ENCODE measurements at places on chromosomes 7 and 10.
A peak's percentile ranks its signal among the peaks of the same experiment; 100 is the strongest.

DNA sequence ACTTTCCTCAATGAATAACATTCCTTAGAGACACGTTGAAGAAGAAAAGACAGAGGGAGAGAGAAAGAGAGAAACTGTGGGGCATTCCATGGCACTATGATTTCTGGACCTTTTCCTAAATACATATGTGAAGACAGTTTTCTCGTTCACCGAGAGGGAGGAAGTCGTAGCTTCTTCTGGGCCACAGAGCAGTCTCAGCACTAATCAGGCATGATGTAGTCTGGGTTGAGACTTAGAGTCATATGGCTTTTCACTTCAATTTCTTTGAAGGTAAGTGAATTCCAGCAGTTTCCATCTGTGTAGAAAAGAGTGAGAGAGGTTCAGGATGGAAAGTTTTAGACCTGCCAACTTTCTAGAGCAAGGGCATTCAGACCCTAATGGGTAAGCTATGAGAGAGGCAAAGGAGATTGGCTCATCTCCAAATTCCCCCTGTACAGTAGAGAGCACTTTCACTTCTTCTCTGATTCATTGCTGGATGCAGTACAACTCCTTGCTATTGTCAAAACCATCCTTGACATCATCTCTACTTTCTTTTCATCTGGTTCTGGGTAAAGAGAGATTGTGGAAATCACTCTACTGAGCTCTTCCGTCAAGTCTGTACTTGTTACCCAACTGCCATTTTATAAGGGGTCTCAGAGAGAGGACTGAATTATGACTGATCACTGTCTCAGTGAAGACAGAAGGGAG, 31.5 kb upstream of the OR9A4 start:
- no peaks in the 10 kb centered on the region for H3K36me3 ChIP-seq
- no peaks in the 10 kb centered on the region for H3K27me3 ChIP-seq
- no peak for DNase-seq

- H3K4me1 ChIP-seq = peaks cover 3% of the 10 kb centered on the region
- H3K27me3 ChIP-seq = no peaks in the 10 kb centered on the region
- no peak overlapping the region for H3K27ac ChIP-seq
- H3K4me3 ChIP-seq = no peak overlapping the region
- H3K36me3 ChIP-seq = peaks cover 2% of the 10 kb centered on the region
Observed at GRCh38 chr7:45027774-45028114, 27.7 kb downstream of the CCM2 start.

DNA sequence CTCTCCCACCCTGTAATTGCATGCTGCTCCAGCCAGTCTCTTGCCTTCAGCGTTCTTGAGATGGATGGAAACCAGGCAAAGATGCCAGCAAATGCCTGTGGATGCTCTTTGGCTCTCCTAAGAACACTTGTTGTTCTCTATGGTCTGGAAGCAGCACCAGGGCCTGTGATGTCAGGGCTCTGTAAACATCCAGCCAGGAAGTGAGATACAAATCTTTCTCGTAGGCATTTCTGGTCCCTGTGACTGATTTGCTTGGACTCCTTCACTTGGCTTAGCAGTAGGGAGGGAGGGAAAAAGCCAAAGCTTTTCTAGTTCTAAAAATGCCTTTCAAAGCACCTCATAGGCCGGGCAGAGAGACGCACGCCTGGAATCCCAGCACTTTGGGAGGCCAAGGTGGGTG, 201.3 kb downstream of the REEP3 start:
- no peaks in the 10 kb centered on the region for H3K4me1 ChIP-seq
- DNase-seq = peak; percentile 72
- no peaks in the 10 kb centered on the region for H3K36me3 ChIP-seq
- H3K27me3 ChIP-seq = no peaks in the 10 kb centered on the region
- H3K27ac ChIP-seq = no peak overlapping the region

DNA sequence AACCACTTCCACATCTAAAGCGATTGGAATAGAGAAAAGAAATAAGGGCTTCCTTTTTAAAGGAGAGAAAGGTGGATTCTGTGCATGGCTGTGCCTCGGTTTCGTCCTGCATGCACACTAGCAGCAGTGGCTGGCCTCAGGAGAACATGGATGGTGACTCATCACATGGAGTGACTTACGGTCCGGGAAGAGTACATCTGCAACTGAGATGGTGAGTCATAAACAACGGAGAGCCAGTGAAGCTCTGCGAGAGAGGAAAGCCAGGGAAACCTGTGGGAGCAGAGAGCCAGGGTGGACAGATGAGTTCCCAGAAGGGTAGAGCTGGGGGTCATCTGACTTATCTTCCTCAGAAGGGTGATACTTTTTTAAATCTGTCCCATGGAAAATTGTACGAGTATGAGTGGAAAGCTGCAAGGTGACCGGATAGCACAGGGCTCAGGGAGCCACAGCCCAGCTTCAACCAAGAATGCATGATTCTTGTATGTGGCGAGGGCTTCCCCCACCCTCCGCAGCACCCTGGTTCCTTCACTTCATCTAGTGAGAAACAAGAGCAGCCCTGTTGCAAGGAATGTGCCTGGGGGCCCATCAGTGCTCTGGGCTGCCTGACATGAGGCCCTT, 259.1 kb downstream of the KLF6 start:
- no peaks in the 10 kb centered on the region for H3K36me3 ChIP-seq
- peaks cover 16% of the 10 kb centered on the region for H3K4me1 ChIP-seq
- no peaks in the 10 kb centered on the region for H3K27me3 ChIP-seq
- peak; percentile 98 for DNase-seq
